ENCODE measurements at places on chromosomes 2 and 18.
A peak's percentile ranks its signal among the peaks of the same experiment; 100 is the strongest.

DNA sequence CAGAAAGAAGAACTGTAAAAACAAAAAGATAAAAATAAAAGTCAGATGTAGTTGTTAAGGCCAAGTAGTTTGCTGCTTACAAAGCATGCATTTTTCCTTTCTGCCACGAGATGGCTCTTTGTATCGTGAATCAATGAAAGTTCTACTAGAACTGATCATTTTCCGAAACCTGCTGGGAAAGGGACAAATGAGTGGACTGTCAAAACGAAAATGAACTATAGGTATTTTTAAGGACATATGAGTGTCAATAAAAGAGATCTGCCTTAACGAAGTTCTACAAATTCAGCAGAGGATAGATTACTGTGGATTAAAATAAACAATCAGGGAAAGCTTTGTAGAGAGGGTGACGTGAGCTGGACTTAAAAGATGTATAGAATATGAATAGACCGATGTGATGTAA is 15.0 kb upstream of the ELOA2 start:
- no peak for DNase-seq

DNA sequence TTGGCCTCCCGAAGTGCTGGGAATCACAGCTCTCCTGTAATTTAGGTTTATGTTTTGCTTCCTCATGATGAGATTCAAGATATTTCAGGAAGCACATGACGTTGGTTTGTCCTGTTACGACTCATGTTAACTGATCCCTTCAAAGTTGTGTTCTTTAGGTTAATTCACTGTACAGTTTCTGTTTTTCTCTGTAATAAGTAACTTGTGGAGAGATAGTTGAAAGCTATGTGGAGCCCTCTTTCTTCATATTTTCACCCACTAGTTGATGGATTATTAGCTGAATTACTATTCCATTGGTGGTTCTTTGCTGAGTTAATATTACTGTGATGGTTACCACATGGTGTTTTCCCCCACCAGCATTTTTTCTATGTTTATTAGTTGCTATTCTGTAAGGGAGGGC is 18.3 kb upstream of the CHCHD5 start:
- no peak for DNase-seq

- peak; percentile 81 for DNase-seq
Observed at GRCh38 chr2:72920318-72921087, 3.2 kb downstream of the EMX1 start.

- no peak for DNase-seq
Observed at GRCh38 chr2:43478412-43479086, 117.3 kb downstream of the THADA start.

DNA sequence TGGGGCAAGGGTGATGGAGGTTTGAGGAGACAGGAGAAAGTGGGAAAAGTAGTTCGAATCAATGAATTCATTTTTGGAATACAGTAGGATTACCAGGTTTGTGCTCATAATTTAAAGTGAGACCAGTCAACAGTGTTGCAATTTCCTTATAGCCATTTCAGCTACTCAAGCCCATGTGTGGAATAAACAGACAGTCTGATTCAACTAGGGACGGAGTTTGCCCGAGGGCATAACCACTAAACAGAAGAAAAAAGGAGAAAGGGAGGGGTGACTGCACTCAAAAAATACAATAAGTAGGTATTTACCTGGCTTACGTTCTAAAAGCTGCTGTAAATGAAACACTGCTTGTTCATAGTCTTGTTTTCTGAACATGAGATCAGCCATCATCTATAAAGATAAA is 55.2 kb downstream of the TTC21B start:
- no peak for DNase-seq

DNA sequence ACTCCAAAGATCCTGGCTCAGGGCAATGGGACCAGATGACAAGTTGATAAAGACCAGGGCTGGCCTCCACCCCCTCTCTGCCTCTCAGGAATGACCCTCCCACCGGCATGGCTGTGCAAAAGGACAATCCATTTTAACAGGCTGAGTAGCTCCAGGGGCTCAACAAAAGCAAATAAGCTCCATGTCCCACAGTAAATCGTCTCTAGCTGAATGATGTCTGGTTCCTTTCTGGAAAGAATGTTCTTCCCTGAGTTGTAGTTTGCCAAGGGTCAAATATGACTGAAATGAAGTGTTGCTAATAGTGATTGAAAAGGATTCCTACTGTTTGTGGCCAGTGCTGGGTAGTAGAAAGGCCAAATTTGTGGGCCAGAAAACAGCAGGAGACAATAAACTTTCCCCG is 434.4 kb upstream of the ETAA1 start:
- peak; percentile 49 for DNase-seq

DNA sequence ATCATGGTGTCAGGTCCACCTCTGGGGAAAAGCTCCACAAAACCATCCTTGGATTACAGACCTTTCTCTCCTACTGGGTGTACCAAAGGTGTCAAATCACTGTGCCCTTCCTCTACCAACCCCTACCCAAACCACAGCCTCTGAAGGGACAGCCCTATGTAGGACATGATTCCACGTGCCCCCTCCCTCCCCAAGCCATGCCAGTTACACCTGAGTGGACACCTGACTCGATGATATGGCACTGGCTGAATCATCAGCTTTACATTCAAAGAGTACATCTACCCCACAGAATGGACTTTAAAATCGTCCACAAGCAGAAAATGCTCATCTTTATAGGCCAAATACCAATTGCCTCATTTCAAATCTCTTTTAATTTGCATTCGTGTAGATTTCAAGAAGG is 26.0 kb downstream of the TRABD2A start:
- no peak for DNase-seq

DNA sequence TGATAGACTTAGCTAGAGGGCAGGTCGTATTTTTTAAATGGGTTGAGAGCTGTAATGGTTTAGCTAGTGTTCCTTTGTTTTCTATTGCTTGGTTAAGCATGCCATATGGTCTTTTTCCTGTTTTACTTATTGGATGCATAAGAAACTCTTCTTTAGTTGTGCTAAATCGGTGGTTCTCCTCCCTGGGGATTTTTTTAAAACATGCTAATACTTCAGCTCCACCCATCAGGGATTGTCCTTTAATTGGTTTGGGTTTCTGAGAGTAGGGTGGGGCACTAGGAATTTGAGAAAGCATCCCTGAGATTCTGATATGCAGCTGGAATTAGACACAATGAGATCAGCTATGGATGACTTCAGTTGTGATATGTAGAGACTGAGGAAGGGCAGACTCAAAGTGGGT is 497.2 kb downstream of the THSD7B start:
- DNase-seq = no peak

GRCh38 chr2:48170281-48170680 is 264.0 kb upstream of the FBXO11 start:
- DNase-seq = no peak

DNA sequence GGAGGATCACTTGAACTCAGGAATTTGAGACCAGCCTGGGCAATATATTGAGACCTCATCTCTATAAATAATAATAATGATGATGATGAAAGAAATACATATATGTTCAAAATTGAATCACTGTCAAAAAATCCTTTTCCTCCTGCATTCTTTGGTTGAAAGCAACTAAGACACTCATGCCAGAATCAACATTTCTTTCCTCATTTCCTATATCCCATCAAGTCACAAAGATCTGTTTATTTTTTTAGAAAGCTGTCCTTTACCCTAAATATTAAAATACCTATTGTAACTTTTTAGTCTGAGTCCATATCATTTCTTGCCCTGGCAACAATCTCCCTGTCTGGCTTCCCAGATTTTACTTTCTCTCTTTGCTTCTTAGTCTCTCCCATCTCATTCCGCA is 31.8 kb upstream of the PPP4R3B start:
- DNase-seq = no peak

- DNase-seq = no peak
Observed at GRCh38 chr2:198928026-198928425, 529.7 kb downstream of the SATB2 start.

DNA sequence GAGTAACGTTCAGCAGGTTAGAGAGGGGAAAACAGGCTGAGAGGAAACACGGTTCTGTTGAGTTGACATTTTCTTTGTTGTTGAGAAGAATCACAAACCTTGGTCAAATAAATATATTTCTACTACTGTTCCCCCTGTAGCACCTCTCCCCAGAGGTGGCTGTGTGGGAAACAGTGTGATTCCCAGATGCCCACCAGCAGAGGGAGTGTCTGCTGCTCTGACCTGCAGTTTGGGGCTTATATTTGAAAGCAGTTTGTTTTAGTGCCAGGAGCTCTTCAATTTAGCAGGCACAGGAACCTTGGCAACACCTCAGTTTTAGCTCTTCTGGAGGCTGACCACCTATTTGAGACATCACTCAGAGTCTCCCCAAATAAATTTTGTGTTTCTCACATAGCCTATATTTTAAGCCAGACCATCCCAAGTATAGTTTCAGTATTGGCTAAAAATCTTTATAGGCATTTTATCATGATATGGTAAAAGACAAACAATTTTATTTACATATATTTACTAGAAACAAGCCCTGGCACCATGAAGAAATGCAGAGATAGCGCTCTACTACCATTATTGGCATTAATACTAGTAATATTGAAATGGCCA is 75.7 kb downstream of the PIK3C3 start:
- peak; percentile 44 for DNase-seq
